Fibroblast of the aortic adventitia (primary cell): ENCODE measurements at places on chromosomes 4 and X. TPM values are rescaled to one million over a fixed set of nuclear protein-coding genes. Genes with fewer than 3 reads are reported as not detected.

The ZFYVE28 gene
- total RNA-seq = 7.7 and 14.0 TPM in 2 replicates

The TENM3 gene
- total RNA-seq = 6.3 and 14.0 TPM in 2 replicates

The CXorf49 gene
- total RNA-seq = not detected in 2 replicates

The HELT gene
- not detected in 2 replicates for total RNA-seq

The FGB gene
- total RNA-seq = not detected in 2 replicates

The GAB1 gene
- total RNA-seq = 22.8 and 49.3 TPM in 2 replicates

The THAP9 gene
- 2.9 and 7.1 TPM in 2 replicates for total RNA-seq

The PAK3 gene
- 0.90 and 3.7 TPM in 2 replicates for total RNA-seq

The LRIT3 gene
- under 0.01 TPM in 1 of 2 replicates, not detected in the other for total RNA-seq

The TFDP3 gene
- not detected in 2 replicates for total RNA-seq

The PDZD4 gene
- total RNA-seq = 0.09 and 1.1 TPM in 2 replicates

The KDR gene
- 2.5 and 10.9 TPM in 2 replicates for total RNA-seq

The SMIM31 gene
- total RNA-seq = not detected in 2 replicates

The PABPC5 gene
- total RNA-seq = 1.8 and 8.1 TPM in 2 replicates

The FGF5 gene
- 0.98 and 55.9 TPM in 2 replicates for total RNA-seq
